ENCODE measurements at places on chromosomes 1 and 21. TPM values are rescaled to one million over a fixed set of nuclear protein-coding genes. Genes with fewer than 3 reads are reported as not detected.

DNA sequence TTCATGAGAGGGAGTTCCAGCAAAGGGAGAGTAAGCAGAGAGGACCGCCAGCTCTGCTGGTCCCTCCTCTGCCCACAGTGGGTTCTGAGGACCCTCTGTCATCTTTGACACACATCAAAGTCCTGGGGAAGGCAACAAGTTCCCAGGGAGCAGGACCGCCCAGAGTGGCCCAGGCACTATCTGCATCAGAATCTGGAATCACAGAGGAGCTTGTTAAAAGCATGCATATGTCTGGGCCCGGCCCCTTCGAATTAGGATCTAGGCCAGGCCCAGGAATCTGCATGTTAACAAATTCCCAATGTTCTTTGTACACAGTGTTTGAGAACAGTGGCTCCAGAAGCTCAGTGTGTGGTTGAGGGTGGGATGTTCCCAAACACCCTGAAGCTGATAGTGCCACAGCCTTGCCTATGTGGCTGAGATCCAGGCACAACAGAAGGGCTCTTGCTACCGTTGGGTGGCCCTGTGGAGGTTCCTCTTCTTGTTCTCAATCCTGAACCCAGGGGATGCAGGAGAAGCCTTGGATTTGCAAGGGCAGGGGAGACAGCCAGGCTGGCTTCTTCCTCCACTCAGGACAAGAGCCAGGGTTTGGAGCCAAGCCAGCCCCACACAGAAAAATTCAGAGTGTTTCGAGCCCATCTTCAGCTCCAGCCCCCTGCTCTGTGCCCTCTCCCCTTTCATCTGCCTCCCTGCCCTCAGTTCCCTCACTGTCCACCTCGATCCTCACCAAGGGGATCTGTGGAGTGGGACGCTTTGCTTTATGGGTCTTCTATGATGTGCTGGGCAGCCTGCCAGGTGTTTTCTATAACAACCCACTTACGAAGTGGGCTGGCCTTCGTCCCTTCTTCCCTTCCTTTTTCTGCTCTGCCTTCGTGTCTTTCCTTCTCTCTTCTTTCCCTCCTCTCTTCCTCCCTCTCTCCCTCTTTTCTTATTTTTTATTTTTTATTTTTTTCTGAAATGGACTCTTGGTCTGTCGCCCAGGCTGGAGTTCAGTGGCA, 129.0 kb upstream of the TMPRSS2 start:
- H3K36me3 ChIP-seq, result no peaks in the 10 kb centered on the region
- no peak for DNase-seq
- H3K27ac ChIP-seq, result peak overlapping the region; percentile 98

Gene DRAM2
- total RNA-seq, result 34.8 TPM

Gene SPRR2A
- total RNA-seq, result not detected

GRCh38 chr1:211739671-211740411, 64.4 kb upstream of the NEK2 start:
- H3K4me1 ChIP-seq, result peaks cover 32% of the 10 kb centered on the region
- no peak for DNase-seq
- H3K27me3 ChIP-seq, result no peaks in the 10 kb centered on the region
- no peak overlapping the region for H3K27ac ChIP-seq
- no peak overlapping the region for H3K4me3 ChIP-seq
- H3K36me3 ChIP-seq, result no peaks in the 10 kb centered on the region

- peak within 1 kb of the TSS; percentile 81 for H3K27ac ChIP-seq
- H3K4me1 ChIP-seq, result peaks cover 68% of the 10 kb centered on the region
- H3K36me3 ChIP-seq, result peaks cover 11% of the 10 kb centered on the region
- H3K27me3 ChIP-seq, result no peaks in the 10 kb centered on the region
- DNase-seq, result peak; percentile 51
Observed at GRCh38 chr1:153535242-153536011, at the start of gene S100A6. S100A6 (minus strand) TSS chr1:153535991; CDS start chr1:153535339, 652 bp downstream.

DNA sequence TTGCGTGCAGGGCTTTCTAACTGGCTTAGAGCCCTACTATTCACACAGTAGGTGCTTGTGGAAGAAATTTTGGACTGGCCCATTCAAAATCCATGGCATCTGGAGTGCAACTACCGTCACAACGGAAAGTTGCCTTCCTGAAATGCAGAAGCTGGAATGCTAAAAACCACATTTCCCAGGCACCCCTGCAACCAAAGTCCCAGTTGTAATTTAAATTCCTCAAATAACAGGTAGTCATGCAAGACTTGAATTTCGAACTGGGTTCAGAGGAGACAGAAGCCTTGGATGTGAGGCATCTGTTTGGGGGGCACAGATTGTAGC, 186.7 kb downstream of the TOMM20 start:
- no peaks in the 10 kb centered on the region for H3K4me1 ChIP-seq
- H3K36me3 ChIP-seq, result no peaks in the 10 kb centered on the region
- H3K27me3 ChIP-seq, result no peaks in the 10 kb centered on the region
- H3K27ac ChIP-seq, result no peak overlapping the region

- H3K4me3 ChIP-seq, result no peak within 1 kb of the TSS
- H3K27me3 ChIP-seq, result no peaks in the 10 kb centered on the region
- H3K36me3 ChIP-seq, result no peaks in the 10 kb centered on the region
- no peak for DNase-seq
Observed at GRCh38 chr1:26067432-26067911, at the start of gene TRIM63. TRIM63 (minus strand) TSS chr1:26067630; CDS start chr1:26067494, 136 bp downstream.

Gene CASQ2
- total RNA-seq, result not detected

DNA sequence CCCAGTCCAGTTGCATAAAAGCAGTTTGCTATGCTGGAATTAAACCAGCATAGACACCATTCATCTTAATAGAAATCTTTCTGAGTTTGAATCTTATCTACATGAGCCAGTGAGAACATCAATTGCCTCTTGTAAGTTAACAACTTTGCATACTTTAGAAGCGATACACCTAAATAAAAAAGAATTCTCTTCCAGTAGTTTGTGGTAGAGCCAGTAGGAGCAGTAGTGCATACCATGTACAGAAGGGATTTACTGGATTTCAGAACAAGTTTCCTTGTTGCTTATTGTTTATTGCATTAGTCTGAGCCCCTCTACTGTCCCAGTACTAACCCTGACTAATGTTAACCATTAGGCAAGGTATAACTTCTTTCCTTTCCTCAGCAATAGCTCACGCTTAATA, 313.1 kb downstream of the TGFB2 start:
- no peaks in the 10 kb centered on the region for H3K36me3 ChIP-seq
- no peaks in the 10 kb centered on the region for H3K27me3 ChIP-seq
- no peak for DNase-seq
- H3K27ac ChIP-seq, result no peak overlapping the region

Gene NPHS2
- total RNA-seq, result not detected

Gene FCER1G
- 1.3 TPM for total RNA-seq

- H3K27me3 ChIP-seq, result no peaks in the 10 kb centered on the region
Observed at GRCh38 chr1:205842229-205842628, 7.7 kb downstream of the PM20D1 start.

DNA sequence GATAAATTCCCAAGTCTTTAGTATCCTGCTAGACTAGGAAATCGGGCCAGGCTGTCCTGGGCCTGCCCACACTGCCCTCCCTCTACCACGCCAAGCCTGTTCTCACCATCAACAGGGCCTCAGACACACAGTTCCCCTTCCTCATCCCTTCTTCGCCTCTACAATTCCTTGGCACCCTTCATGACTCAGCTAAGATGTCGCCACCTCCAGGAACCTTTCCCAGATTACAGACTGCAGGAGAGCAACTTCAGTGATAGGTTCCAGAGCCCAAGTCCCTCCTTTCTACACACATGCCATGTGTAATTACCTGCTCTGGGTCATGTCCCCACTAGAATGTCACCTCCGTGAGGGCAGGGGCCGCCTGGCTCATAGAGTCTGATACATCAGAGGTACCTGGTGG, 3.3 kb downstream of the RIMS3 start:
- H3K36me3 ChIP-seq, result no peaks in the 10 kb centered on the region
- H3K27ac ChIP-seq, result no peak overlapping the region

Gene CLCA4
- not detected for total RNA-seq

Gene NAXE
- total RNA-seq, result 83.9 TPM

DNA sequence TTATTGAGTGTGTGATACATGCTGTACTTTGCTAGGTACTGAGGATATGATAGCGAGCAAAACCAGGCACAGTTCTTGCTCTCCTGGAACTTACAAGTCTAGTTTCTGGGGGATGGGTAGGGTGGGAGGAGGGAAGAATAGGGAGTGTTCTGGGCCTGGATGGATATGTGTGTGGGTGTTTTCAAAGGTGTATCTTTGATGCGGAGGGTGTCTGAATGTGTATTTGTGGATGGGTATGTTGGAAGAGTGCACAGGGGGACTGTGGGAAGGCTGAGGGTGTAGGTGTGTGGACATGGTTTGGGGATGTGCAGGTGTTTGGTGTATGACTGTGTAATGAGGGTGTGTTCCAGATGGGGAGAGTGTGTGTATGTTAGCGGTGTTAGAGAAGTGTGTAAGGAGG, 4.5 kb upstream of the DPH2 start:
- H3K36me3 ChIP-seq, result no peaks in the 10 kb centered on the region
- no peaks in the 10 kb centered on the region for H3K4me1 ChIP-seq
- H3K27ac ChIP-seq, result no peak overlapping the region
- no peak for DNase-seq
- H3K4me3 ChIP-seq, result no peak overlapping the region
- no peaks in the 10 kb centered on the region for H3K27me3 ChIP-seq

Gene MROH7
- total RNA-seq, result 0.45 TPM

Gene LCA5L
- total RNA-seq, result 1.8 TPM

Gene TMEM125
- total RNA-seq, result 55.6 TPM

GRCh38 chr1:226964068-226964425, 24.0 kb downstream of the COQ8A start:
- no peak overlapping the region for H3K27ac ChIP-seq
- no peaks in the 10 kb centered on the region for H3K27me3 ChIP-seq
- DNase-seq, result no peak
- H3K36me3 ChIP-seq, result no peaks in the 10 kb centered on the region
- no peaks in the 10 kb centered on the region for H3K4me1 ChIP-seq

Gene LCE1A
- not detected for total RNA-seq

Gene PADI6
- not detected for total RNA-seq

Measured in PC-9 (cell line).